ENCODE measurements at places on chromosomes 5 and 9.

GRCh38 chr9:134352247-134352933 lies 26.1 kb downstream of the RXRA start:
- DNase-seq: no peak

- DNase-seq: no peak
Observed at GRCh38 chr9:90112788-90113187, 508.0 kb downstream of the GADD45G start.

DNA sequence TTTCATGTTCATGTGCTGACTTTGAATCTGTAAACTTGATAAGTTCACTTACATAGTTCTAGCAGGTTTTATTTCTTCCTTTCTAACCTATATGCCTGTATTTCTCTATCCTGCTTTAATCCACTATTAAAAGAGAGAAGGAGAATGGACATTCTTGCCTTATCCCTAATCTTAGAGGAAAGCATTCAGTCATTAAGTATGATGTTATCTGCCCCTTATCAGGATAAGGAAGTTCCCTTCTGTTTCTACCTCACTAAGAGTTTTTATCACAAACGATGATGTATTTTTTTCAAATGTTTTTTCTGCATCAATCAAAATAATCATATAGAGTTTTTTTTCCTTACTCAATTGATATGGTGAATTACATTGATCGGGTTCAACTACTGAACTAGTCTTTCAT lies 33.1 kb downstream of the DRD1 start:
- no peak for DNase-seq

DNA sequence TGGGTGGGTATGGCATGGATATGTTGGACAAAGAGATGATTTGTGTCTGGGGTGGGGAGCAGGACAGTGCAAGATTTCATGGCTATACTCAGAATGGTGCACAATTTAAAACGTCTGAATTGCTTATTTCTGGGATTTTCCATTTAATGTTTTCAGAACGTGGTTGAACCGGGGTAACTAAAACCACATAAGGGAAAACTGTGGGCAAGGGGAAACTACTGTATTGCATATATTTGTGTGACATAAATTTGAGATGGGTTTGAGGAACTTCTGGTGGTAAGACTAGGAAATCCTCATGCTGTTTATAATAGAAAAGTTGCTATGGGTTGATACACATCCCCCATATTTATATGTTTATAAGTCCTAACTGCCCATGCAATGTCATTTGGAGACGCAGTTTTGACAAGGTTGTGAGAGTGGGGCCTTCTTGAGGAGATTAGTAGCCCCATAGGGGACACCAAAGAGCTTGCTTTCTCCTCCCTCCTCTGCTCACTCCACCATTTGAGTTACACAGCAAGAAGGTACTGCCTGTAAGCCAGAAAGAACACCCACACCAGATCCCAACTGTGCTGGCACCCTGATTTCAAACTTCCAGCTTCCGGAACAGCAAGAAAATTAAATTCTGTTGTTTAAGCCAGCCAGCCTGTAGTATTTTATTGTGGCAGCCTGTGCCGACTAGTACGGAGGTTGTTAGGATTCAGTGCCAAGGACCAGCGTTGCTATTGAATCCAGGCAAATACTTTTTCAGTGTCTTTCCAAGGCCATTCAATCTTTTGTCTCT lies 2118.9 kb downstream of the MAT2B start:
- no peak for DNase-seq

DNA sequence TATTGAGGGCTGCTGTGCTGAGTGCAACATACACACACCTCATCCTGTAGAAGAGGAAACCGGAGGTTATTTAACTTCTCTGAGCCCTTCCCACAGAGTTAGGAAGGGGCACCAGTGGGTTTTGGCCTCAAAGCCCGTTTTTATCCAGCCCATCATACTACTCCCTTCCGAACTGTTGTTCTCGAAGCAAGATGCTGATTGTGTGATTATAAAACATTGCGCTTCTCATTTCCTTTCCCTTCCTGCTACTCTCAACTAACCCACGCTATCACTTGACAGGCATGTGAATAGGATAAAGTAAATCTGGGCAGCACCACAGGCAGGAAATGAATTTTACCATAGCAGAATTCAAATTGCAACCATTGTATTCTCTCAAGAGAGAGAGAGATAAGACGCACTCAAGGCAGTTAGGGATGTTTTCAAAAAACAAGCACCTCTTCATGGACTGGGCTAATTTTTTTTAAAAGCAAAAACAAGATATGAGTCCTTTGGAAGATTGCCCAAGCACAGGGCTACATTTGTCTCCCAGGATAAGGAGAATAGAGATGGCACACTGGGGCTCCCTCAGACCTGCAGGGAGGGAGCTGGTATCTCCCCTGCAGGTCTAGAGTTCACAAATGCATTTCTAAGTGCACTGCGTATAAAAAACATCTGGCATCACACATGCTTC lies 52.6 kb downstream of the GNA14 start:
- DNase-seq: no peak

GRCh38 chr5:73306741-73307275 lies 133.8 kb downstream of the TMEM174 start:
- no peak for DNase-seq

DNA sequence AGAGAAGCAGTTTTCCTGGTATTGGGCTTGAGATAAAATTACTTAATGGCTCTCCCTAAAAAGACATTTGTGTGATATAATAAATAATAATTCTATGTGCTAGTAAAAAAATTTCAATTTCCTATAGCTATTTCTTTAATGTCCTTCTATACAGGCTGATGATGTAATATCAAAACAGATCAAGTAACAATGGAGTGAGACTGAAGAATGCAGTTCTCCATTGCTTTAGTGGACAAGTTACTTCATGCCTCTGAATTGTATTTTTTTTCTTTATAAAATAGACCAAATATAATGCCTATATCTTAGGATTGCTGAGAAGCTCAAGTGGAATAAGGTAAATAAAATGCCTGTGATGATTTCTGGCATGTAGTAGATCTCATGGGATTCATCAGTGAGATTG lies 35.6 kb upstream of the NEURL1B start:
- DNase-seq: no peak

DNA sequence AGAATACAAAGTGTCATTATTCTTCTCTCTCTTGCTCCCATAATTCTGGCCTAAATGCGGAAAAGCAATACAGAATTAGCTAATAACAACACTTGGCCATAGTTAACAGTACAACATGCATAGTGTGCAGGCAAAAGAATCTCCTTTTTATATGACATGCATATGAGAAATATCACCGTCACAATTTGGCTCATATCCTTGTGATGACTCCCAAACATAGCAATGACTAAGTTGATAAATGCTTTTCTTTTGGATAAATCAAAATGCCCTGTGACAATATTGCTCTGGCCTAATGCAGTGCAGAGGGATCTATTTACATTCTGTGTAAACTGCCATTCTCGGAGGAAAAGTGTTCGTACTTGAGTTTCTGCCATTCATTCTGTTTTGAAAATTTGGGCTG lies 121.9 kb upstream of the GHR start:
- no peak for DNase-seq

DNA sequence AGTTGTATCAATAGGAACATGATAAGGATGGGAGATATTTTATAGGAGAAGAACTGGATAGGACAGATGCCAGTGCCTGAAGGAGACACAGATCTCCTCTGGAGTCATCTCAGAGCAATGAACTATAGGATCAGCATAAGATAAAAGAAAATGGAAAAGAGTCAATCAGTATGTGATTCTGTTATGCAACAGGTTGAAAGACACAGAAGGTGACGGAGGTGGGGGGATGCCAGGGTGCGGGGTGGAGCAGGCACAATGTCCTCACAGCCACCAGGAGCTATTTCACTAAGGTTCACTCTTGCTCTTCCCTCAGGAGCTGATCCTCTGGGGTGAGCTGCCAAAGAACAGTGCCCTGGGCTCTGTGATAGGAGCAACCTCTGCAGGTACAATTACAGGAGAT lies 179.8 kb downstream of the BNC2 start:
- DNase-seq: no peak

DNA sequence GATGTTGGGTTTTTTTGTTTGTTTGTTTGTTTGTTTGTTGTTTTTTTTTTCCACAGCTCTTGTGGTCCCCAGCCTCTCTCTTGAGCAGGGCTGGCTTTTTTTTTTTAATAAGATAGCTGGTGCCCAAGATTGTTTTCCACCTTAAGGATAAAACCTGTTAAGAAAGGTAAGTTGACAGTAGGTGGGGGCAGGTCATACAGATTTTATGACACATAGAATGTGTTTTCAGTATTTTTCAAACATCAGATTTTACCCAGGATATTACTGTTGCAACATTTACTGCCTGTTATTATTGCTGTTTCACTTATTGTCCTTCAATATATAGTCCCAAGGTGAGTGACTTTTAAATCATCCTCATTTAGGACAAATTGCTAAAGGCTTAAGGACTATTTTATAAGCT lies 3.9 kb upstream of the IL7R start:
- DNase-seq: no peak

- DNase-seq: no peak
Observed at GRCh38 chr5:122054266-122054665, 23.8 kb downstream of the LOX start.

GRCh38 chr9:32128546-32128945 lies 255.9 kb upstream of the ACO1 start:
- no peak for DNase-seq

GRCh38 chr9:36485647-36486328 lies 85.7 kb upstream of the RNF38 start:
- no peak for DNase-seq

DNA sequence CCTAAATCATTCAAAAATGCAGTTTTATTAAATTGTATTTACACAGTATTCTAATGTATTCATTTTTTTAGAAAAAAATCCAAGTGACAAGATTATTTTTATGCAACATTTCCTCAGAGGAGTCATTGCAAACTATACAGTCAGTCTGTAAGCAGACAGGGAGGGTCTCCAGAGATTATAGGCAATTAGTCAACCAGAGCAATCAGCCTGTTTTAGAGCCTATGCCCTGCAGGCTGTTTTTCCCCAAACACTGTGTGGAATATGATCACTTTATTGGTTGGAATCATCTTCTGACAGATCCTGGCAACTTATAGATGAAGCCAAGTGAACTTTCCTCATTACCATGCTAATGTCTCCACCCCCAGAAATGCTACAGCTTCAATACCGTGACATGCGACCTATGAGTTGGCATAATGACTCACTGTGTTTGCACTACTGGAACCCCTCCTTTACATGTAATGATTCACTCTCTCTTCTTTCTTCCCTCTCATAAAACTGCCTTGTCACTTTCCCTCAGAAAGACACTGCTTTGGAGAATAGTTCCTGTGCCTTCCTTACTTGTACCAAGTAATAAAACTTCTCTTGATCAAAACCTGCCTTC lies 577.7 kb upstream of the FTMT start:
- no peak for DNase-seq

GRCh38 chr5:156628421-156628820 lies 221.7 kb upstream of the PPP1R2B start:
- DNase-seq: no peak

GRCh38 chr5:142825378-142826089 lies 55.4 kb downstream of the ARHGAP26 start:
- DNase-seq: no peak

- DNase-seq: no peak
Observed at GRCh38 chr9:130779153-130779855, 55.8 kb upstream of the ABL1 start.

DNA sequence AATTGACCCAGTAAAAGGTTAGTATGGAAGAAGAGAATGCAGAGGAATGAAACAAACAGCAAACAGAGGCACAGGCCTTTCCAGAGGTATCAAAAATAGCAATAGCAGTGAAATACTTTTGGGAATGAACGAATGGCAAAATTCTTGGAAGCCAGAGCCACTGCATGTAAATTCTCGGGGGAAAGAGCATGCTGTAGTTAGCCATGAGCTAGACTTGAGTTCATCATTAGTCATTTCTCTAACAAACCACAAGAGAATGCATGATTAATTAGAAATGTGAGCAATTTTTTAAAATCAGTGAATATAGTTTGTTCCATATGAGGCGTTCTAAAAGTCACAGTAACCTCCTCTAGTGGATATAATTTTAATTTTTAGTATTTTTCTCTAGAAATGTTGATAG lies 170.3 kb upstream of the PRR16 start:
- DNase-seq: no peak

GRCh38 chr5:74673011-74673790 lies 11.8 kb upstream of the HEXB start:
- DNase-seq: no peak

GRCh38 chr9:81609782-81610739 lies 79.3 kb downstream of the TLE1 start:
- DNase-seq: no peak

DNA sequence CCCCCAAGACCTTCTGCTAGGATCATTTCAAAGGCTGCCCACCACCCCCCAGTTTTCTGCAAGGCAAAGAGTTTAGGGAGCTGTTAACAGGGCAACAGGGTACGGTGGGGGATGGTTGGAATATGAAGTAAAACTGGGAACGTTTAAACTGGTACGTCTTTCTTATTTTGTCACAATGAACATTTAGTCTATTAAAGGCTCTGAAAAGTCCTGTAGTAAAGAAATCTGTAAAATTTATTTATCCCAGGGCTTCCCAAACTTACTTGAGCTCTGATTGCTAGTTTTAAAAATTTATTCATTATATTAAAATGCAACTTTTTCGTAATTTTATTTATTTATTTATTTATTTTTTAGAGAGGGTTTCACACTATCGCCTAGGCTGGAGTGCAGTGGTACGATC lies 62.0 kb downstream of the USP20 start:
- DNase-seq: no peak

DNA sequence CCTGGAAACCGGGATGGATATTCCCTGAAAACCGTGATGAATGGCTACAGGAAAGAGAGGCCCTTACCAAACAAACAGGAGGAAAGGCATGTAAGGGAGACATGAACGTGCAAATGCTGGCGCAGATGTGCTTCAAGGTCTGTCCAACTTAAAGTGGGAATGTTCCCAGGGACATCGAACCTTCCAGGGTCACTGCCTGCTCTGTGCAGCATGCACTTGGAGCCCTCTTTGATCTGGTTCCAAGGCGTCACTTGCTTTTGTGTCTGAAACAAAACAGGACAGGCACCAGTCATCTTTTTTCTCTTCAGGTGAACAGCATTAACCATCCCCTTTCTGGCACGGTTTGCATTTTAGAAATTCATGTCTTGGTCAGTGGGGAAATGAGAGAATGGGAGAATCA lies 479.4 kb downstream of the RASEF start:
- DNase-seq: no peak

DNA sequence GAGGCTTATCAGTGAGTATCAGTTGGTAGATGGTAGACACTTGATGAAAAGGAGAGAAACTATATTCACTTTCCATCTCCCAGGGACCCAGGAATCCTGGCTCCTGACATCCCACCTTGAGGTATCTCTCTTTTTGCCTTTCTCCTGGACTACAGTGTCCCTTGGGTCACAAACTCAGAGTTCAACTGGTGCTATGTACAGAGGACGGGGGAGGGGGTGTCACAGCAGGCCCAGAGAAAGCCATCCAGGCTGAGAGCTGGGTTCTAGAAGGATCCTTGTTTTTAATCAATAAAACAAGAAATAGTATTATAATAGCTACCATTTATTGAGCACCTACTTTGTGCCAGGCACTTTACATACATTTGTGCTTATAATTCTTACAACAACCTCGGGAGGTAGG lies 10.3 kb downstream of the MYORG start:
- no peak for DNase-seq

GRCh38 chr5:129739773-129740172 lies 8.1 kb upstream of the MINAR2 start:
- DNase-seq: no peak

Data from stimulated activated CD8-positive, alpha-beta memory T cell treated with anti-CD3 and anti-CD28 coated beads, Interleukin-2, amount 100 ng/mL, for 1 hour (primary cell).